ENCODE measurements at places on chromosomes 6 and 20.

DNA sequence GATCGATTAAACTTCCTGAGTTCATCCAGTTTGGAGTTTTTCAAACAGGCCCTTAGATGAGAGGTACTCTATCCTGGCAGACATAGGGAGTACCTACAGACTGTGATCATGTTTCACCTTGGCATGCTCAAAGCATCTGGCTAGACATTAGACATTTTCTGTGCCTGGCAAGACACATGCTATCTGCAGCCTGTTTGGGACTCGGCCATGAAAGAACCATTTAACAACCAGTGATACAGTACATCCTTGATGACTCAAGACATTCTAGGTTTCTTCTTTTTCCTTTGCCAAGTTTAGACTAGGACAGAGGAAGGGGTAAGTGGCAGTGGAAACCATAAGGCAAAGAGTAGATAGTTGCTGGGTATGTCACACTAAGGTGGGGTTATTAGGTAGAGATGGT, 15.4 kb upstream of the PAQR8 start:
- DNase-seq: no peak

DNA sequence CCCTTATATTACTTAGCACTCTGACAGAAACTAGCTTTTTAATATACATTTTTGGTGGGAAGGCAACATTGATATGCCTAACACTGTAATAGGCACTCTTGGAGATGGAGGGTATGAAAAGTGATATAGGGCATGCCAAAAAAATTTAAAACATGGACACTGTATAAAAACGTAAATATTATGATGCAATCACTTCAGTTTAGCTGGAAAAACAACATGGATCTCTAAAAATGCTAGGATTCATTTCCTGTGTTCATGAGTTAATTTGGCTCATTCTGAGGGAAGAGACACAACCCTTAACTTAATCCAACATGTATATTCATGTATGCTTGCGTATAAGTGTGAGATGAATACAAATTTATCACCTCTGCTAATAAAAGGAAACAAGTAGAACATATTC, 157.3 kb upstream of the TFAP2D start:
- no peak for DNase-seq

DNA sequence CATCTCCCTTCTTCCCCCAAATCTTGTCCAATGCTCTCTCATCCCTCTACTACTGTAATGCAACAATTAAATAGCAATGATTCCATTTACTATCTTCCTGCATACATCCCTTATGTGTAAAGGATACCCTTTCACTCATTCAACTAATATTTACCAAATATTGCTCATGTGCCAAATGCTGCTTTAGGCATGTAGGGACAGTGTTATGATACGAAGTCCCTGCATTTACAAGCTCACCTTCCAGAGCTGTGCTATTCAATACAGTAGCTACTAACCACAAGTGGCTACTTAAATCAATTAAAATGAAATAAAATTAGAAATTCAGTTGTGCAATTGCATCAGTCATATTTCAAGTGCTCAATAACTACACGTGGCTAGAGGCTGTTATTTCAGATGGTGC, 41.1 kb downstream of the GMDS start:
- DNase-seq: no peak

- no peak for DNase-seq
These were observed 1.1 kb downstream of the SLC22A23 start for GRCh38 chr6:3455569-3456394.

- peak; percentile 68 for DNase-seq
These were observed 42.2 kb downstream of the CDH26 start for GRCh38 chr20:60000271-60001042.

DNA sequence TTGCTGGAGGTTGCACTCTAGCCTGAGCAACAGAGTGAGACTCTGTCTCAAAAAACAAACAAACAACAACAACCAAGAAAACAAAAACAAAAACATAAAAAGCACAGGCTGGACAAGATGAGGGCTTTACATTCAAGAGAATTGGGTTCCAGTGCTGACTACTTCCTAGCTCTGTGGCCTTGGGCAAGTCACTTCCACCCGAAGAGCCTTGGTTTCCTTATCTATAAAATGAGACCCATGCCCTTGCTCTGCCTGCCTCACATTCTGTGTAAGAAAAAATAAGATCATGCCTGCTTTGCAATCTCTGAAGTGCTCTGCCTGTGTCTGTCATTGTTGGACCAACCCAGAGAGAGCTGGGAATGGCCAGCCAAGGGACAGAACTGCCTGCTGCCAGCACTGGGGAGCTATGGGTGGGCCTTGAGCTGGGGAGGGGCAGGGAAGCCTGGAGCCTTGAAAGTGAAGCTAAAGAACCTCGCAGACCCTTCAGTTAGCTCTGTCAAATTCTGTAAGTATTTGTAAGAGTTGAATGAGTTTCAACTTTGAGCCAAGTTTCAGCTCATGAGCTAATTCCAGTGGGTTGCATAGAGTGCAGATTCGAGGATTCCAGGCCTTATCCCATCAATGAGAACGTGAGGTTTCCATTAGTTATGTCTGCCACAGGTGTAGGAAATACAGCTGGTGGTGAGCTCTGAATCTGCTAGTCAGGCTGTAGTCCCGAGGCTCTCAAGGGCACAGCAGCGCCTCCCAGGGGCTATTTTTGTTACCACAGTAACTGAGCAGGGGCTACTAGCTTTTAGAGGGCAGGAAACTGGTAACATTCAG, 93.2 kb downstream of the DLGAP4 start:
- DNase-seq: no peak

- no peak for DNase-seq
These were observed 71.7 kb downstream of the SNX5 start for GRCh38 chr20:17896771-17897369.

GRCh38 chr6:84926189-84927155, 162.1 kb upstream of the TBX18 start:
- no peak for DNase-seq

GRCh38 chr20:8421981-8422380, 289.9 kb downstream of the PLCB1 start:
- no peak for DNase-seq

DNA sequence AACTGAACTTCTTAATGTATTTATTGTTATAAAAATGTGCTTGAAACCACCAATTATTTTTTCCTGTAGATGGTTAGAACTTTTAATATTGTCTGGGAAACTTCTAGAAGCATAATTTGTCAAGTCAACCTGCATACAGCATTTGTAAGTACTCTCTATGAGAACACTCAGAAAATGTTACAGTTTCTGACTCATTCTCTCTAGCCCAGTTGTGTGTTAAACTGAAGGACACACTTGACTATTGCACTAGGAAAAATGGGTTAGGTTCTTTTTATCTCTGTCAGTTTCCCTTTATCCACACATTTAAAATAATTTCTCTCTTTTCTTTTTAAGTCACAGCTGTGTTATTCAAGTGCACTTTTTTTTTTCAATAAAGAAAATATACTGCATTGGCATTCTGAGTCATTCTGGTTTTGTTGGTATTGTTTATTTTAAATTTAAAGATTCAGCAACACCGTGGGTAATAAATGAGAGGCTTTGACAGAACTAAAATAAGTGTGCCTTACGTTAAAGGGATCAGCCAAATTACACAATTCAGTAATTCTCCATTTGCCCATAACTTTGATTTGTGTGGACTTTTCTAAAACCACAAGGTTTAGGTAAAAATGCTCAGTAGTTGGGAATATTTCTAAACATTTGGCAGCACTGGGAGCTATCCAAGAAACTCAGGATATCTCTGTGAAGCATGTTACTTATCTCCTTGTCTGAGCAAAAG, 50.7 kb downstream of the OPN5 start:
- DNase-seq: no peak

DNA sequence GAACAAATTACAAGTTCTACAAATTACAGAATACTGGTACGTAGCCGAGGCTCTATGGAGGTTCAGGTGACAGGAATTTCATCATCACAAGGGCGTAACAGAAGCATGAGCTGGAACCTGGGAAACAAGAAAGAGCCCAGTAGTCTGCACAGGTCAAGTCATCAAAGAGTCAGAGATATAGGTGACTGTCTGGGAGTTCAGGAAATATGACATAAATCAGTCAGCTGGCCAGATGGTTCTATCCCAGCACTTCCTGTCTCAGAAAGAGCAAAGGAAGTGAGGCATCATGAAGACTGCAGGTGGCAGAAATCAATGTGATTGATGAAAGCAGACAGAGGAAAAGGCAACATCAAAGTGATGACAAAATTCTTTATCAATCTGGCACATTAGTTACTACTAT, 23.3 kb downstream of the MYCT1 start:
- DNase-seq: no peak

DNA sequence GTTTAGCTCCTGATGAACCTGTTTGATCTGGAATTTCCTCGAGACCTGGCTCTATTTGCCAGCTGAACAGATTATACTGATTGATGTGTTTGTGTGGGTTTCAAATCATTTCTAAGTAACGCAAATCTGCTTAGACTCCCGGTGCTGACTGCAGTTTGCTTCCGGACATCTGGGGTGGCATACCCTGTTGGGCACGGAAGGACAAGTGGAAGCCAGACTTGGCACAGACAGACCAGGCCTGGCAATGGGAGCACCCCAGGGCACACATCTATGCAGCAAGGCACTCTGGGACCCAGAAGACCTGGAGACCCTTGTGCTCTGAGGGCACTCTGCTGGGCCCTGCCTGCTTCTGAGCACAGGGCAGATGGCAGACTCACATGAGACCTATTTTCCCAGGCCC, 433.7 kb upstream of the CHD6 start:
- DNase-seq: no peak

- DNase-seq: no peak
These were observed 5.2 kb upstream of the FOXO3 start for GRCh38 chr6:108555399-108556052.

- no peak for DNase-seq
These were observed 54.9 kb downstream of the CDH22 start for GRCh38 chr20:46253391-46253790.

GRCh38 chr6:326896-327537, 34.7 kb downstream of the DUSP22 start:
- DNase-seq: no peak

DNA sequence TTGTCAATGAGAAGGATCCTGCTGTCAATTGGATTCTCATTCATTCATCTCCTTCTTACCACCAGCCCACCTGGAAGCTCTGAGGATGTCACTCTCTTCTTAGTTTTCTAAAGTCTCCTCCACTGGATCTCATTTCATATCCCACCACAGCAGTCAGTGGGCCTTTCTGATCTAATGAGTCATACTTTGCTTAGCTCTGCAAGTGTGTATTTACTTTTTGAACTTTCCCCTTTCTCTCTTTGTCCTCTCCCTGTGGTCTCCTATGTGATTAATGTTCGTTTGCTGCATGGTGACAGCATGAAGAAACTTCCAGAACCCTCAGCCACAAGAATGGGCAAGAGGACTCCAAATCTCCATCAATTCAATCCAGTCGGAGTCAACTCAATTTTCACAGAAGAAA, 63.6 kb upstream of the SYNDIG1 start:
- no peak for DNase-seq

GRCh38 chr6:154650351-154650750, 82.9 kb upstream of the SCAF8 start:
- DNase-seq: no peak

DNA sequence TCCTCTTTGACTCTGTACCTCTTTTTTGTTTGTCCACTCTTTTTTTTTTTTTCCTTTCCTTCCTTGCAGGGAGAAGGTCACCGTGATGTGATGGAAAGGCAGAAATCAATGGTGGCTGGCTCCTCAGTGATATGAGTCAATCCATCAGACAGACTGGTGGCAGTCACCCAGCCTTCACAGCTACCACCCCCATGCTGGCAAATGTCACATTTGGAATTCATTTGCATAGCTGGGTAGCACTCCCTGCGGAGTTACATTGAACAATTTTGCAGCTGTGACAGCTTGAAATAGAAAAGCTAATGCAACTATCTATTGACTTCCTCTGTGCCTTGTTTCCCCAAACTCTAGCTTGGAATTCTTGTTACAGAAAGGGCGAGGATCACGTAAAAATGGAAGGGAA, 668.4 kb downstream of the C6orf118 start:
- no peak for DNase-seq

GRCh38 chr6:166050559-166050958, 117.1 kb downstream of the TBXT start:
- DNase-seq: no peak

DNA sequence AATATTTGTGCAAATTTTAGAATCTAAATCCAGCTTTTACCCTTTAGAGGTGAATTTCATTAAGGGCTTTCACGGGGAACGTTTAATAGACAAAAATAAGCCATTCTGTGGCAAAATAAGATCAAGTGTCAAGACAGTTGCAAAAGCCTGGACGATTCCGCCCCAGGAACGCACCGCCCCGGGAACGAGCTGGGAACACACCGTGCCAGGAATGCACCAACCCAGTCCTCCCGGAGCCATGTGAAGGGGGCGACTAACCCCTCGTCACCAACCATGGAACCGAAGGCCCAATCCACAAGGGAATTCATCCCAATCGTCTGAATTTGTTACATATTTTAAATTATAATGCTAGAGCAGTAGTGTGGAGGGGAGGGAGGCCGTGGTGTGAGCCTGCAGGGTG, 20.8 kb upstream of the TCFL5 start:
- no peak for DNase-seq

DNA sequence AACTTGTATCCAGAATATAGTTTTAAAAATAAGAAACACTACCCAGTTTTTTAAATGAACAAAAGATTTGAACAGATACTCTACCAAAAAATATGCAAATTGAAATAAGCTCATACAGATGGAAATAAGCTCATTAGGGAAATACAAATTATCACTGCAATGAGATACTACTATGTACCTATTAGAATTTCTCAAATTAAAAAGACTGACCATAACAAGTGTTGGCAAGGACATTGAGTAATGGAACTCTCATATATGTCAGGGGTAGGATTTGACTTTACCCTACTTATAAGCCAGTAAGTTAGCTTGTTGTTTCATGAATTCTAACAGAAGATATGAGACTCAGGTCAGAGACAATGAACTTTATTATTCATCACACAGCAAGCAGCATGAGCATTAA, 9.6 kb upstream of the ASIP start:
- DNase-seq: no peak

GRCh38 chr6:140809694-140810101, 1323.0 kb upstream of the GJE1 start:
- DNase-seq: no peak

GRCh38 chr6:135137826-135138225, 43.3 kb upstream of the MYB start:
- DNase-seq: no peak

GRCh38 chr6:19070520-19070919, 683.4 kb downstream of the RNF144B start:
- DNase-seq: peak; percentile 47

- DNase-seq: no peak
These were observed 215.1 kb downstream of the DLL1 start for GRCh38 chr6:170075659-170076223.

GRCh38 chr20:32565735-32566032, 19.4 kb downstream of the NOL4L start:
- no peak for DNase-seq
